Fibroblast of the aortic adventitia (primary cell): ENCODE measurements at places on chromosomes 2 and 18. TPM values are rescaled to one million over a fixed set of nuclear protein-coding genes. Genes with fewer than 3 reads are reported as not detected.

DNA sequence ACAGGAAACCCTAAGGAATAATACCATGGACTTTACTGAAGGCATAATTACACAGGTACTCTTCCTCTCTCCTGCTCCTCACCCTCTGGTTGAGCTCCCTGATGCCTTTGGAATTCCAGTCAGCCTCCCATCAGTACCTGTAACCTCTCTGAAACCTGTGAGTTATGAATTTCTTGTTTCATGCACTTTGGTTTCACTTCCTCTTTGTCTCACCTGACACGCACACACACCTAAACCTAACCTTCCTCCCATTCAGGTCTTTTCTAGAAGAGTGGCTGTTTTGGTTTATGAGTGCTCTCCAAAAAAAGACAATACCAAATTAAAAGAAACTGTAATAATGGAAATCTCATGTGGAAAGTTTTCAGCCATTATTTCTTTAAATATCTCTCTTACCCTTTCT lies 451.3 kb upstream of the VWC2L start:
- DNase-seq: no peak

GRCh38 chr2:73984922-73985307 lies 205 bp downstream of the TET3 start:
- no peak for DNase-seq

PRSS56 gene
- not detected in 2 replicates for total RNA-seq

GRCh38 chr18:55113800-55114199 lies 154.5 kb upstream of the CCDC68 start:
- no peak for DNase-seq

- peak; percentile 27 for DNase-seq
Observed at GRCh38 chr2:61177727-61178549, 15.9 kb downstream of the C2orf74 start.

DNA sequence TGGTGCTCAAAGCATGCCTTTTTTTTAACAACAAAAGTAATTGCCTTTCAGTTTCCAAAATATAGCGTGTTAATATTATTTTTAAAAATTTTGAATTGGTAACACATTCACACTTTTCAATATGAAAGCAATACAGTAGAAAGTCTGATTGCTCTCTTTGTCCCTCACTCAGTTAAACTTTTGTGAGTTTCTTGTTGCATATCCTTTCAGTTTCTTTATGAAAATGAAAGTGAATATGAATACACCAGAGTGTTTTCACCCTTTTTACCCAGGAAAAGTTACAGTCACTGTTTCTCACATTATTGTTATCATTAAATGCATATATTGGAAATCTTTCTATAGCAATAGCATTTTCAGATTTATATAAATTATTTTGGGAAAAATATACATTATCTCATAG lies 377.4 kb upstream of the CRIM1 start:
- DNase-seq: no peak

- DNase-seq: no peak
Observed at GRCh38 chr2:182220335-182220734, 206.5 kb downstream of the PDE1A start.

DNA sequence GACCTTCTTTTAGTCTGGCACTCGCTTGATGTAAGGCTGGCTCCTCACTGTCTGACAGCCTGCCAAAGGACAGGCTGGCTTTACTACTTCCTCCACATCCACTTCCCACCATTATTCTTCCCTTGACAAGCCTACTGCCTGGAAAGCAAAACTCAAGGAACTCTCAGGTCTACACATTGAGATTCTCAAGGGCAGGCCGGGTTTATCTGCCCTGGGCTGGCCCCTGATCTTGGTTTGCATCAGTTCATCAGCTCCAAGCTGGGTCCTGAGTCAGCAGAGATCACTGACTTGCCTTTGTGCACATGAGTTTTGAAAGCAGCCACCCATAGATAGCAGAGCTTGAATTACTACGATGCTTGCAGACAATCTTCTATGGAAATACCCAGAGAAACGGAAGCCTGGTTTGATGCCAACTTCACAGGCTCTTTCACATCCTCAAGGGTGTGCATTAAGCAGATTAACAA lies 53.9 kb downstream of the KCTD18 start:
- DNase-seq: peak; percentile 45
